ENCODE measurements at places on chromosomes 3 and 15. TPM values are rescaled to one million over a fixed set of nuclear protein-coding genes. Genes with fewer than 3 reads are reported as not detected.

- H3K4me1 ChIP-seq = peaks cover 17% of the 10 kb centered on the region
- no peaks in the 10 kb centered on the region for H3K27me3 ChIP-seq
- no peaks in the 10 kb centered on the region for H3K36me3 ChIP-seq
These were observed 8.5 kb downstream of the SLC25A36 start for GRCh38 chr3:140950144-140950543.

Gene CD86
- total RNA-seq = not detected

- no peak for DNase-seq
- no peaks in the 10 kb centered on the region for H3K36me3 ChIP-seq
- H3K27ac ChIP-seq = no peak overlapping the region
- H3K27me3 ChIP-seq = no peaks in the 10 kb centered on the region
These were observed 5.4 kb downstream of the ACAD11 start for GRCh38 chr3:132654190-132654589.

DNA sequence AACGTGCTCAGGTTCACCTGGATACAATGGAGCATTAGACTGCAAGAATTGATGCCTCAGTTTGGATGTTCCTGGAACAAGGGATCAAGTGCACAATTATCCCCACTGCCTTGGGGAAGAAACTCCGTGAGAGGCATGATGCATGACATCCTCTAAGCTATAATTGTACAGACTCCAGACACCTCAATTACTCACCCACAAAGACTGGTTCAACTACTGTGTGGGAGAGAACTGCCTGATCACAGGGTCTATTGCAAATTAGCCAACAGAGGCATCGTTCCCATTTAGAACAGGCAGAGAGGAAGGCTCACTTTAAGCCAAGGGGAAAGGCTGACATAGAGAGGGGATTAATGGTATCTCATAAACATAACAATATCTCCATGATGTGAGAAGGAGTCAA lies 43.5 kb downstream of the ARRDC4 start:
- H3K4me1 ChIP-seq = no peaks in the 10 kb centered on the region
- no peak overlapping the region for H3K4me3 ChIP-seq
- peak overlapping the region; percentile 8 for H3K27ac ChIP-seq
- no peak for DNase-seq
- no peaks in the 10 kb centered on the region for H3K27me3 ChIP-seq

GRCh38 chr3:150220799-150221198 lies 187.3 kb upstream of the TSC22D2 start:
- H3K4me1 ChIP-seq = peaks cover 12% of the 10 kb centered on the region
- H3K36me3 ChIP-seq = no peaks in the 10 kb centered on the region
- peak; percentile 31 for DNase-seq

GRCh38 chr15:66039117-66039871 lies 170.0 kb downstream of the RAB11A start:
- H3K36me3 ChIP-seq = no peaks in the 10 kb centered on the region
- no peak overlapping the region for H3K27ac ChIP-seq
- H3K4me3 ChIP-seq = no peak overlapping the region

Gene LMAN1L
- total RNA-seq = not detected

- H3K36me3 ChIP-seq = no peaks in the 10 kb centered on the region
- no peaks in the 10 kb centered on the region for H3K27me3 ChIP-seq
- H3K4me3 ChIP-seq = no peak overlapping the region
- H3K27ac ChIP-seq = no peak overlapping the region
These were observed 147.7 kb upstream of the SATB1 start for GRCh38 chr3:18572809-18573208.

DNA sequence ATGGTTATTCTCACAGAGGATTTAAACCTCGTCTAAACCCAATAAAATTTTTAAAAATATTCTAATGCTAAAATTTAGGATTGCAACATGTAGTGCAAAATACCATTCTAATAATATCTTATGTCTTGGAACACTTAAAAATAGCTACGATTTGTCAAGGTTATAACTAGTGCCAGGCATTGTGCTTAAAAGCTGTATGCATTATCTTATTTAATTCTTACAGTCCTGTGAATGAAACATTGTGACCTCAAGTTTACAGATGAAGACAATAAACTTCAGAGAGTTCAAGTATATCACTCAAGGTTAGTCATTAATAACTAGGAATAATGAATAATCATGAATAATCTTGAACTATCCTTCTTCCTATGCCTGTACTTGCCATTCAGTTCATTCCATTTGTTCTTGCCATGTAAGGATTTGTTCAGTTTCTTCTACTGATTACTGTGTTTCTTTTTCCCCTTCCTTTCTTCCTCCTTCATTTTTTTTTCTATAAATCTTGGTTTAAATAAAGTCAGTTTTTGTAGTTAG lies 897.6 kb upstream of the NR2F2 start:
- no peak overlapping the region for H3K4me3 ChIP-seq
- H3K27me3 ChIP-seq = no peaks in the 10 kb centered on the region
- H3K36me3 ChIP-seq = no peaks in the 10 kb centered on the region
- H3K4me1 ChIP-seq = no peaks in the 10 kb centered on the region
- DNase-seq = no peak
- no peak overlapping the region for H3K27ac ChIP-seq

Gene CLDN1
- total RNA-seq = 123 TPM

DNA sequence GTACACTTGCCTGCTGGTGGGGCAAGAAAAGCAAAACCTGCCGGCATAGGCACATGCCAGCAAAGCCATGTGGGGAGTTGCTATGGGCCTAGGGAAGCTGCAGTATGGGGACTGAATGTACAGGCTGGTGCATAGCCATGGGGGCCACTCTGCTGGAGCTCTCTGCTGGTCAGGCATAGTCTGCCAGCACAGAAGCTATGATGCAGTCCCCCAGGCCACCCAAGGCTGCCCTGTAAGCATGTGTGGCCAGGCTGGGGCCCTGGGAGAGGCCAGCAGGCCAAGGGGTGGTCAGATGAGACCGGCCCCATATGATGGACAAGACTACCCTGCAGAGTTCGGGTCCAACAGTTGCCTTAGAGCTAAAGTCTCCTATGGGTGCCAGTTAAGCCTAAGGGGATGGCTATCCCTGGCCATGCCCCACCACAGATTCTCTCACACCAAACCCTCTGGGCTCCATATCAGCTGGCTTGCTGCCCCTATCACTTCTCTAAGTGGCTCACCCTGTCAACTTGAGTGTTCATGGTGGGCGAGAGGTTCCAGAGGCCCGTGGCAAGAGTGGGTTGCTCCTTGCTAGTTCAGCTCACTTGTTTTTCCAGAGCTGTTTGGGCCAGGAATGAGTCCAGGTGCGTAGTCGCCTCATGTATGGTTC lies 41.8 kb downstream of the CEP63 start:
- H3K4me1 ChIP-seq = no peaks in the 10 kb centered on the region
- no peak for DNase-seq
- no peaks in the 10 kb centered on the region for H3K27me3 ChIP-seq
- no peak overlapping the region for H3K4me3 ChIP-seq
- no peaks in the 10 kb centered on the region for H3K36me3 ChIP-seq

DNA sequence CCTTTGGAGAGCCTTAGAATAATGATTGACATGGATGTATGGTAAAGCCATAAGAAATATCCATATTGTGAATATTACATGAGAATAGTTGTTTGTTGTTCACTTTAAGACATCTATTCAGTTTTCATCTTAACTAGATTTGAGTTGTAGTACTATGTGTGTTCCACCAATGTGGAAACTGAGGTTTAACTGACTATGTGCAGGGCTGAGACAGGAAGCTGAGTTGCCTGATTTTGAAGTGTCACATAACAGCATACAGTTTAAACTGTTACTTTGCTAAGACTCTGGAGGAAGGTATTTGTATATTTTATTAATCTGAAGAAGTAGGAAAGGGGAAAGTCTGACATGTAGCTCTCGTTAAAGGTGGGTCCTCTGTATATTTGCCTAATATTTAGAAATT lies 2.1 kb downstream of the ECT2 start:
- H3K4me3 ChIP-seq = no peak overlapping the region
- DNase-seq = no peak
- H3K36me3 ChIP-seq = no peaks in the 10 kb centered on the region
- no peaks in the 10 kb centered on the region for H3K27me3 ChIP-seq
- H3K4me1 ChIP-seq = no peaks in the 10 kb centered on the region

DNA sequence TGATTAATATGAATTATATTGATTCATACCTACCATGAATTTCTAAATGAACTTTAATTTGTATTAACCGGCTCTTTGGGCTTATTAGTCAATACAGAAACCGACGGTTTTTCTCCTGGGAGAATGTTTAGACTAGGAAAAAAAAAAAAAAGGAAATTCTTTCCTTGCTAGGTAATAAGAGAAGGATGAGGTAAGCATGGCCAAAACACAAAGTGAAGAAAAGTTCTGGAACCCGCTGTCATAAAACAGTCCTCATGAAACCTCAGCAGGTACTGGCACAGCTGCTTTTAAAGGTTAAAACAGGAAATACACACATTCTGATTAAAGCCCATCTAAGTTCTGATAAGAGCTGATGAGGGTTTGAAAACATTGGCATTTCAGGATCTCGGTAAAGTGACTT lies 30.8 kb upstream of the PSTPIP1 start:
- H3K27me3 ChIP-seq = no peaks in the 10 kb centered on the region
- no peaks in the 10 kb centered on the region for H3K36me3 ChIP-seq
- no peak for DNase-seq
- no peak overlapping the region for H3K4me3 ChIP-seq

Gene CIDEC
- total RNA-seq = 20.4 TPM

- no peaks in the 10 kb centered on the region for H3K27me3 ChIP-seq
- no peaks in the 10 kb centered on the region for H3K36me3 ChIP-seq
- no peak overlapping the region for H3K4me3 ChIP-seq
- no peak overlapping the region for H3K27ac ChIP-seq
- H3K4me1 ChIP-seq = no peaks in the 10 kb centered on the region
These were observed 73.7 kb upstream of the ACAN start for GRCh38 chr15:88729581-88729980.

Gene CLN6
- total RNA-seq = 18.7 TPM

DNA sequence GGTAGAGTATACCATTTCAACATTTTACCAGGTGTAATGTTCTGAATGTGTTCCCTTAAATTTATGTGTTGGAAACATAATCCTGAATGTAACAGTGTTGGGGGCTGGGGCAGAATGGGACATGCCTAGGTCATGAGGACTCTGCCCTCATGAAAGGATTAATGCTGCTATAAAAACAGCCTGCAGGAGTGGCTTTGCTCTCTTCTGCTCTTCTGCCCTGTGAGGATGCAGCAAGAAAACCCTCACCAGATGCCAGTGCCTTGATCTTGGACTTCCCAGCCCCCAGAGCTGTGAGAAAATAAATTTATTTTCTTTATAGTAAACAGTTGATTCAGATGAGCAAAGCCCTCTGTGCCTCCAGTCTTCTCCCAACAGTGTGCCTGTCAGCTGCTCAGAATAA lies 326.0 kb upstream of the ONECUT1 start:
- H3K4me3 ChIP-seq = no peak overlapping the region
- no peak for DNase-seq
- H3K36me3 ChIP-seq = no peaks in the 10 kb centered on the region
- peak overlapping the region; percentile 94 for H3K27ac ChIP-seq
- no peaks in the 10 kb centered on the region for H3K27me3 ChIP-seq
- H3K4me1 ChIP-seq = peaks cover 13% of the 10 kb centered on the region

- no peaks in the 10 kb centered on the region for H3K27me3 ChIP-seq
- no peaks in the 10 kb centered on the region for H3K4me1 ChIP-seq
- peak; percentile 62 for DNase-seq
- H3K36me3 ChIP-seq = no peaks in the 10 kb centered on the region
These were observed 44.0 kb downstream of the MFSD1 start for GRCh38 chr3:158845765-158846350.

GRCh38 chr15:65821070-65821469 lies 29.0 kb upstream of the DENND4A start:
- H3K4me1 ChIP-seq = peaks cover 3% of the 10 kb centered on the region
- no peak overlapping the region for H3K4me3 ChIP-seq
- no peak overlapping the region for H3K27ac ChIP-seq
- no peak for DNase-seq

DNA sequence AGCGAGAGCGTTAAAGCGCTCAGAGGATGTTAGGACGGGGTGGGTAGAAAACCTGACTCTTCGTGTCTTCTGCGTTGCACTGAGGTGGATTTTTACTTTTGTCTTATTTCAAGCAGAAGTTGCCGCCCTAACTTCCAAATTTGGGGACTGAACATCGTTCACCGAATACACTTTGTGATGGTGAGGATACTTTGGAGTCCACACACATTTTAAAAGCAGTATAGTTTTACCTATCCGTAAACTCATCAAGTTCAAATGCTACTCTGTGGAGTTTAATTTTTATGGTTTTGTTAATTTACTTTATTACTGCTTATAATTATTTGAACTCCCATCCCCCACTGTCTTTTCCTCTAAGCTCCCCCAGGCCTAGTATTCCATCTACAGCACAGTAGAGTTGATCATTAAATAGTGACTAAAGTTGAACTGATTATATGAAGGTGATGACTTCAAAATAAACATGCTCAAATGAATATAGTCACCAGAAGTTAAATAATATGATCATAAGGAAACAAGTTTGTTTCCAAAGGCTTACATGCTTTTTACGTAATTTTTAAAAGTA lies 617 bp upstream of the EOGT start:
- peaks cover 12% of the 10 kb centered on the region for H3K4me1 ChIP-seq
- no peaks in the 10 kb centered on the region for H3K36me3 ChIP-seq
- DNase-seq = no peak
- H3K27ac ChIP-seq = peak overlapping the region; percentile 98
- H3K27me3 ChIP-seq = no peaks in the 10 kb centered on the region

Gene VIPR1
- total RNA-seq = 19.2 TPM

- H3K4me3 ChIP-seq = no peak overlapping the region
- H3K27me3 ChIP-seq = no peaks in the 10 kb centered on the region
- no peaks in the 10 kb centered on the region for H3K4me1 ChIP-seq
- no peak for DNase-seq
- H3K27ac ChIP-seq = no peak overlapping the region
These were observed 2.8 kb downstream of the CPN2 start for GRCh38 chr3:194348354-194348753.

Gene SPTBN5
- total RNA-seq = 2.0 TPM

GRCh38 chr3:14125193-14126016 lies 553 bp downstream of the TMEM43 start:
- peak overlapping the region; percentile 92 for H3K27ac ChIP-seq
- no peaks in the 10 kb centered on the region for H3K36me3 ChIP-seq
- DNase-seq = peak; percentile 90
- H3K27me3 ChIP-seq = no peaks in the 10 kb centered on the region

Gene TRIM69
- total RNA-seq = 10.8 TPM

Data from hepatocyte (in vitro differentiated cells).